ENCODE measurements at places on chromosomes 13 and 19. TPM values are rescaled to one million over a fixed set of nuclear protein-coding genes. Genes with fewer than 3 reads are reported as not detected.
A peak's percentile ranks its signal among the peaks of the same experiment; 100 is the strongest.

The EDNRB gene
- 2.2 TPM for total RNA-seq

The MEIS3 gene
- 5.4 TPM for total RNA-seq

The ZNF442 gene
- total RNA-seq, result 3.8 TPM

The ZNF491 gene
- 0.64 TPM for total RNA-seq

The ATP1A3 gene
- total RNA-seq, result not detected

The SPACA7 gene
- not detected for total RNA-seq

The CEACAM16 gene
- total RNA-seq, result not detected

The MEF2B gene
- 0.25 TPM for total RNA-seq

The AP1M2 gene
- total RNA-seq, result 9.0 TPM

DNA sequence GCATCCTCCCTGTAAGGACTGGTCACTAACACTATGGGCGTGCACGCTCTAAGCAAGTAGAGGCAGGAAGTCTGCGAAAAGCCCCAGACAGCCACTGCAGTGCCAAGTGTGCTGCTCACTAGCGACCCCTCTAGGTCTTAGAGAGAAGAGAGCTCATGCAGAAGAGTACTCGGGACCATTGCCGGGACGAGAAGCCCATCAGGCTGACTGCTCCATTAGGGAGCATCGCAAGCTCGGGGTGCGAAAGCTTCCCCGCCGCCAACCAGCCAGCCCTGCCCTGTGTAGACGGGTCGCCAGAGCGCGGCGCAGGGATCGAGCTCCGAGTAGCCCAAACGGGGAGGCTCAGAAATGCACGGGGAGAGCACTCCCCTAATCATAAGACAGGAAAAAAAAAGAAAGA, 16.6 kb downstream of the POU4F1 start:
- DNase-seq, result no peak

- DNase-seq, result no peak
Observed at GRCh38 chr19:5974721-5975387, 3.1 kb downstream of the RANBP3 start.

DNA sequence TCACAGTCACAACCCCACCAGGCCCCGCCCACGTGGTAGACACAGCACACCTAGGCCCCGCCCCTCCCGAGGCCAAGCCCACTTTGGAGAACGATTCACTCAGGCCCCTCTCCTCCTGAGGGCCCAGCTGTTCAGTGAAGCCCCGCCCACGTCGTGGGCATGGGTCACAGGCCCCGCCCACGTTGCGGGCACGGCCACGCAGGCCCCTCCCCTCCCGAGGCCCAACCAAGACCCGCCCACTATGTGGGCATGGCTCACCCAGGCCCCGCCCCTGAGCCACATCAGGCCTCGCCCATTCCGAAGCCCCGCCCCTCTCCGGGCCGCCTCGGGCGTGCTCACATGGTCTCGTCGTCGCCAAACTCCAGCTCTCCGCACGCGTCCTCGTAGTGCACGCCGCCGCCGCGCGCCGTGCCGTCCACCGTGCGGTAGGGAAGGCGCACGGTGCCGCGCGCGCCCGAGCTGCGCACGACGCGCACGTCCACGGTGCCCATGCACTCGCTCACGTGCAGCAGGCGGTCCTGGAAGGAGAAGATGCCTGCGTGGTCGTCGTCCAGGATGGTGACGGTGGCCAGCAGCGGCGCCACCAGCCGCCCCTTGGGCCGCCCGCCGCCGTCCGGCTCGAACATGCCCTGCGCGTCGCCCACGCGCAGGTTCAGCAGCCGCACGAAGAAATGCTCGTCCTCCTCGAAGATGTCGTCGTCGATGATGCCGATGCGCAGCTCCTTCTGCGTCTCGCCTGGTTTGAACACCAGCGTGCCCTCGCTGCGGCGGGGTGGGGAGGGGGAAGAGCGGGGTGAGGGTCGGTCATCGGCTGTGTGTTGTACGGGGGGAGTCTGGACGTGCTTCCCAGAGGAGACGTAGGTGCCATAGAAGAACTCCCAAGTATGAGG, 24.0 kb downstream of the SLC8A2 start:
- DNase-seq, result no peak

DNA sequence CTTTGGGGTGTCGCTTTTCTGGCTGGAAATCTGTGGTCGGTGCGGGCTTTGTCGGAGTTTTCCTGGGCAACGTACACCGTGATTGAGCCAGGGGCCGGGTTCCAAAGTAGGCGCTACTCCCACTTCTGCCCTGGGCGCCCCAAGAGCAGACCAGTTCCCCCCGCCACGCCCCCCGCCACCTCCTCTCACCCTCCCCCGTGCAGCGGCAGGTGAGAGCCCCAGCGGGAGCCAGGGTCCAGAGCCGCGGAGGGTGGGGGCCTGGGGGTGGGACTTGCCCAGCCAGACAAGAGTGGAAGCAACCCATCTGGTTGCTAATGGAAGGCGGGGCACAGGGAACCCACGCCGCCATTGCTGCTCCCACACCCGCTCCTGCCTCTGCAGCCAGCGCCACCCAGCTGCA, 2195.9 kb downstream of the PCDH9 start:
- DNase-seq, result no peak

- DNase-seq, result no peak
Observed at GRCh38 chr13:73989244-73989843, 144.9 kb downstream of the KLF12 start.

- DNase-seq, result no peak
Observed at GRCh38 chr19:41384351-41384750, 8.0 kb downstream of the TMEM91 start.

- DNase-seq, result no peak
Observed at GRCh38 chr19:23972161-23972560, 57.5 kb downstream of the ZNF726 start.

GRCh38 chr19:12992729-12993128, 2.5 kb upstream of the NFIX start:
- DNase-seq, result no peak

DNA sequence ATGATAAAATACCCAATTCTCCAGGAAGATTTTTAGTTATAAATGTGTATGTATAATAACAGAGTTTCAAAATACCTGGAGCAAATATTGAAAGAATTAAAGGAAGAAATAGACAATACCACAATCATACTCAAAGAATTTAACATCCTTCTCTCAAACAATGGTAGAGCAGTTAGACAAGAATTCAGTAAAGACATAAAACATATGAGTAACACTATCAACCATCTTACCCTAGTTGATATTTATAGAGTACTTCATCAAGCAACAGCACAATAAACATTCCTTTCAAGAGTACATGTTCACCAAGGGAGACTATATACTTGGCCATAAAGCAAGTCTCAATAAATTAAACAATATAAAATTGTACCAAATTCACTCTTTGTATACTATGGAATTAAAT, 108.4 kb downstream of the DLEU7 start:
- no peak for DNase-seq

DNA sequence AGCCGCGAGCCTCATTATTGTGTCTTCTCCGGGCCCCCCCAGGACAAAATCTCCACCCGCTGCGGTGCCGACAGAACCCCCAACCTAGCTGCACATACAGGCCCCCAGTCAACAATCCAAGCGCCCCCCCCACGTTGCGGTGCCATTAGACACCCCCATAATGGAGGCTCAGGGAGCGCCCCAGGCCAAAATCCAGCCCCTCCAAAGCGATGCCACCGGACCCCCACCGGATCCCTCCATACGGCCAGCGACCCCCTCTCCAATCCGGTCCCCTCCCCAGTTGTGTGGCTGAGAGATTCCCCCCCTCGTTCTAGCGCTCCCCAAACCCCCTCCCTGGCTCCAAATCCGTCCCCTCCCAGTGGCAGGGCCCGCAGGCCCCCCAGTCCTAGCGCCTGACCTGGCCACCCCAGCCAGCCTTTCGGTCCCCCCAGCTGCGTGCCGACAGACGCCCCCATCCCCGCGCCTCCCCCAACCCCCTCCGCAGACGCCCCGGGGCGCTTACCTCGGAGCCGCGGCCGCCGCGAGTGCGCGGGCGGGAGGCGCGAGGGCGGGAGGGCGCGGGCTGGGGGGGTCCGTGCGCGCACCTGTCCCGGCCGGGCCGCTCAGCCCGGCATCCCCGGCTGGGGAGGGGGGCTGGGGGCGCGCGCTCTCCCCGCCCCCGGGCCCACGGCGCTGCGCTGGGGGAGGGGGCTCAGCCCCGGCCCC, 21.6 kb upstream of the SEMA6B start:
- DNase-seq, result no peak

DNA sequence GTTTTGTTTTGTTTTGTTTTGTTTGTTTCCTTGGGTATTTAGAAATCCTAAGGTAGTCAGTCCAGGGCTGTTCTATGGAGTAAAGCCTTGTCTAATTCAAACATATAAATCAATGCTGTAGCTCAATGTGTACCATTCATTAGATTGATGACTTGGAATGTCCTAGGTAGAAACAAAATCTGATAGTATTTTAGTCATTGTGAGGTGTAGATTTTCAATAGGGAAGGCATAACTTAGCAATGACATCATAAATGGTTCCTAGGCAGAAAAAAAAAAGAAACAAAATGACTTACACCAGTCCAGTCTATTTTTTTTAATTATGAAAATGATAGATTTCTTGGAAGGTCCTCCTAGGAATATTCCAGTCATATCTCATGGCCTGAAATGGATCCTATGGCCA, 189.9 kb downstream of the SPRY2 start:
- DNase-seq, result no peak

DNA sequence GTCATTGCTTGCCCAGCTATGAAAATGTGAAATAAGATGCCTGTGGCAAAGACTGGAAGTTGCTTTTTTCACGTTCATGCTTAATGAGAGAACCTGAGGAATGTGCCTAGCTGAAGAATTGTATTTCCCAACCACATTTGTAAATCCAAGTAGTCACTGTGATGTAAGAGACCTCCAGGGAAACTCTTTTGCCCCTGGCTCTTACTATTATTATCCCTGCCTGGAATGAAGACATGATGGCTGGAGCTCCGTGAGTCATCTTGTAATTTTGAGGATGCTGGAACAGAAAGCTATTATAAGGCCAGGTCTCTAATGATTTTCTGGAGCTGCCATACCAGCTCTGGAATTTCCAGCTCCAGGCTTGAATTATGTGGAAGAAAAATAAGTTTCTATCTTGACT, 894.3 kb downstream of the DIAPH3 start:
- peak; percentile 86 for DNase-seq

- DNase-seq, result no peak
Observed at GRCh38 chr13:95155504-95155903, 145.7 kb downstream of the ABCC4 start.

DNA sequence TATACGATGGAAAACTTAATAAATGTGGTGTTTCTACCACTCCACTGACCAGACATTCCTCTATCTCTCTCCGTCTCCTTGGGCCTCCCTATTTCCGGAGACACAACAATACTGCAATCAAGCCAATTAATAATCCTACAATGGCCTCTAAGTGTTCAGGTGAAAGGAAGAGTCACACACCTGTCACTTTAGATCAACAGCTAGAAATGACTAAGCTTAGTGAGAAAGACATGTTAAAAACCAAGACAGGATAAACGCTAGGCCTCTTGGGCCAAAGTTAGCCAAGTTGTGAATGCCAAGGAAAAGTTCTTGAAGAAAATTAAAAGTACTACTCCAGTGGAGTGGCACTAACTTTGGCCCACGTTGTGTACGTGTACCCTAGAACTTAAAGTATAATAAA, 22.5 kb downstream of the ZDHHC20 start:
- DNase-seq, result no peak

Data from M059J (cell line).